ENCODE measurements at places on chromosomes 13 and 19.

DNA sequence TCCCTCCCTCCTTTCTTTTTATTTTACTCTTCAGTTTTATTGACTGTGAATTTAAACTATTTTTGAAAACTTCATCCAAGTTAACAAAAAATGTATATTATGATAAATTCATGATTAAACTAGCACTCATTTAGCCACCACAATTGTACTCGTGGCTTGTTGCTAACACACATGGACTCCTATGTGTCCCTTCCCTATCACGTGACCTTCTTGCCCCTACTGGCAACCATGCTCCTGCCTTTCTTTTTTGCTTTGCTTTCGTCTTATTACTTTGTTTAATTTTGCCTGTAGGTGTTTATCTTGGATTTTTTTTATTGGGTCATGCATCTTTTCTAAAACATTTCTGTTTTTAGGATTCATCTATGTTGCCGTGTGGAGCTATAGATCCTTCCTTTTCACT lies 8.2 kb downstream of the CLC start:
- no peak for DNase-seq

DNA sequence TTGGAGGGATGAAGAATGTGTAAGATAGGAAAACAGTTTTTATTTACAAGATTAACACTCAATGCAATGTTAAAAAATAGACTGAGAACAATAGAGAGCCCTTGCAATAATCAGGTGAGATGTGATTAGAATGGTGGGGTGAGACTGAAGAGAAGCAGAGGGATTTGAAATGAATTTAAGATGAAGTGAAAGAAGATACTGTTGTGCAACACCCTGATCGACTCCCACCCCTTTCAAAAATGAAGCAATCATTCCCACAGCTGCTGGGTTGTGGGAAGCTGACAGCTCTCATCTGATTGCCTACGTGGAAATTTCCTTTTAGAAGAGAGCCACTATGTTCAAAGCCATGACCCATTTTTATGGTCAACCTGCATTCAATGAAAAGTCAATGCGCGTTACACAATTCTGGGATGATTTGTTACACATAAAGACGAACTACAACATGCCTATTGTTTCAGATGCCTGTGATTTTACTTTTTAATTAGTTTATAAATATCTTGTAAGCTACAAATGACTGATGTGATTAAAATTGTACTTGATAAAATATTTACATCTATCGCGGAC lies 1374.8 kb downstream of the PCDH9 start:
- DNase-seq, result no peak

GRCh38 chr13:75440100-75440499 lies 41.9 kb downstream of the TBC1D4 start:
- no peak for DNase-seq

- peak; percentile 84 for DNase-seq
Measured at GRCh38 chr19:44093931-44094765, at the start of gene ZNF224. Gene ZNF224, plus strand, starts transcription at chr19:44094361. Its CDS starts 3,513 bp downstream, at chr19:44097874.

DNA sequence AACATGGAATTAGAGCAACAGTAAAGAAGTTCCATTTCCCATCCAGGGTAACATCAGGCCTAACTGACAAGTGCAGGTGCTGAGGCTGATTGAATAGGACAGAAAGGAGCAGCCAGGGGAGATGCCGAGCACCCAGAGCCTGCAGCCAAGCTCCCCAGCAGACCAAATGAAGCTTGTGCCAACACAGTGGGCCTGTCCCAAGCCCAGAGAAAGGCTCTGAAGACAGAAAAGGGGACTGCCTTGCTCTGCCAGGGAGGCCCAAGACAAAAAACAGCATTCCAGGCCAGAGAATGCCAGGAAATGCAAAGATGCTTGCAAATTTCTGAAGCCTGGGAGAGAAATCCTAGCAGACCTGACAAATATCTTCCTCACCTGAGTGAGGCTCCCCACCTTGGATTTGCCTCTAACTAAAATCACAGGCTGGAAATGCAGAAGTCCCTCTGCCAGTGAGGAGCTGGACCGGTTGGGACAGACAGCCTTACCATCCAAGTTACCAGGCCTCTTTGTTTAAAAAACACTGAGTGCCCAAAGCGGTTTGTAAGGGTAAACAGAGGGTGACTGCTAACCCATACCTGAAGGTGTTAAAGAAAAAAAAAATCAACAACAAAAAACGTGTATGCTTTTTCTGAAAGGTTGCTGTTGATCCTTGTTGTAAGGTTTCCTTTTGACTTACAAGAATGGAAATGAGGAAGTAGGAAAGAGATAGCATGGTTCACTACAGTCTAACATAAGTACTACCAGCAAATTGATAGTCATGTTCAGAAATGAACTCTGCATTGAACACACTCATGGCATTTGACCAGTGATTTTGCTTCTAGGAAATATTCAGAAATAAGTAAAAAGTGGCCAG lies 11.8 kb upstream of the HMGB1 start:
- DNase-seq, result no peak

GRCh38 chr13:96431044-96431581 lies 341.2 kb downstream of the HS6ST3 start:
- no peak for DNase-seq

DNA sequence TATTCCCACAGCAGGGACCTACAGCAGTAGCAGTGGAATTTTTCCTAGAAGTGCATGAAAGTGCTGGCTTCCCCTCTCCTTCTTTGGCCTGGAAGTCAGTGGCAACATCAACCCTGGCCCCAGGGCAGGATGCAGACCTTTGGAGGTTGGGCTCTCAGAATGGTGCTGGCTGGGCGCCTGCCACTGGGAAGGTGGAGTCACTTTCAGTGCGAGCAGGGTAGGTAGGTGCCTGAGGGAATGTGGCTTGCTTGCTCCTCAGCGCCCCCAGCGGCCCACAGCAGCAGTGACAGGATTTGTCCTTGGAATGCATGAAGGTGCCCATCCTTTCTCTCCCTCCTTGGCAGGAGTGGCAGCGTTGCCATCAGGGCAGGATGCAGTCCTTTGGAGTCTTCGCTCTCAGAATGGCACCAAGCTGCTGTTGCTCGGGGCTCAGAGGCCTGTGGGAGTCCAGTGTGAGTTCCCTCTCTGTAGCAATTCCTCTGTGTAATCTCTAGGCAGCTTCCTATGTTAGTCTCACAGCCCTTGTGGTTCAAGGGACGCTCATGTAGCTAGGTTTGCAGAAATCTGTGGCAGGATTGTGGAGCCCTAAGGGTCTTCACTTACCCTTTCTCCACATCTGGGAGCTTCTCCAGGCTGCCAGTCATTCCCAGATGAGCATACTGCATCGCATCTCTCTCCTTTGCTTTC lies 354.4 kb upstream of the DACH1 start:
- no peak for DNase-seq

DNA sequence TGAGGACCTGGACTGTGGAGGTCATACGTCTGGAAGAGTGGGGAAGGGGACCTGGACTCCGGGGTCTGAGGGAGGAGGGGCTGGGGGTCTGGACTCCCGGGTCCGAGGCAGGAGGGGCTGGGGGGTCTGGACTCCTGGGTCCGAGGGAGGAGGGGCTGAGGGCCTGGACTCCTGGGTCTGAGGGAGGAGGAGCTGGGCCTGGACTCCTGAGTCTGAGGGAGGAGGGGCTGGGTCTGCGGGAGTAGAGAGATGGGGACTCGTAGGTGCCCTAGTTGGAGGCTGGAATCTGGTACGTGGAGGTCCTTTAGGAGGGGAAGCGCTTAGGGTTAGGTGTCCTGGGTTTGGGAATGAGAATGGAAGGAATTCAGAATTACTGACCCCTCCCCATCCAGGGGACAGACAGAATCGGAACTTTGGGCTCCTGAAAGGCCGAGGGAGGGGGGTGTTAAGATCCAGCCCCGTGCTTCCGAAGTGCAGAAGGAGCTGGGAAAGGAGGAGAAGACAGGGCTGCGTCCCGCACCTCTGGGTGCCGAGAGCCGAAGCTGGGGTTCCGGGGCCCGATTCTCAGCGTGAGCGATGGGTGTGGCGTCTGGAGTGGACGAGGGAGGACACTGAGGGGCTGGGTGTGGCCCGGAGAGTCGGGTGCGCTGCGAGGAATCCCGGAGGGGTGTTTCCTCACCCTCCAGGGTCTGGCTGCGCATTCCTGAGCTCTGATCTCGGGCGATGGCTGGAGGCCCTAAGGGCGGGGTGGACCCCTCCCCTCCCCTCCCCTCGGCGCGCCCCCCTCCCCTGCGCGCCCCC lies 608 bp downstream of the MYADM start:
- DNase-seq, result peak; percentile 42

GRCh38 chr19:4754248-4754647 lies 30.6 kb upstream of the DPP9 start:
- no peak for DNase-seq

DNA sequence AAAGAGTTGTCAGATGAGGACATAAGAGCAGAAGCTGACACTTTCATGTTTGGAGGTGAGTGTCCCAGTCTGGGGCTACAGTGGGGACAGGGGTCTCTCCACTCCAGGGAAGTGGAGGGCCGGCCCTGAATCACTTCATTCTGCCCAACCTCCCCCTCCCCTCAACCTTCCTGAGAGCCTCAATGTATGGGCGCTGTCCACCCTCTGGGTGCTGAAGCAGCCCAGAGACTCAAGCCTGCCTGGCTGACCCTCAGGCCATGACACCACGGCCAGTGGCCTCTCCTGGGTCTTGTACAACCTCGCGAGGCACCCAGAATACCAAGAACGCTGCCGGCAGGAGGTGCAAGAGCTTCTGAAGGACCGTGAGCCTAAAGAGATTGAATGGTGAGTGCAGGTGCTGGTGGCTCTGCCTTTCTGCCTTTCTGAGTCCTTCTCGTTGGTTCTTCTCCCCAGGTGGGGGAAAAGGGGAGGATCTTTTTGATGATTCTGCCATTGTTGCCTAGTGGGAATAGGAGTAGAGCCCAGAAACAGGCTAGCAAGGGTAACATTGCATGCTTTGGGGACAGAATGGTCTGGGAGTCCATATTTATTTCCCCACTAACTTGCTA lies 8.8 kb downstream of the CYP4F8 start:
- no peak for DNase-seq

DNA sequence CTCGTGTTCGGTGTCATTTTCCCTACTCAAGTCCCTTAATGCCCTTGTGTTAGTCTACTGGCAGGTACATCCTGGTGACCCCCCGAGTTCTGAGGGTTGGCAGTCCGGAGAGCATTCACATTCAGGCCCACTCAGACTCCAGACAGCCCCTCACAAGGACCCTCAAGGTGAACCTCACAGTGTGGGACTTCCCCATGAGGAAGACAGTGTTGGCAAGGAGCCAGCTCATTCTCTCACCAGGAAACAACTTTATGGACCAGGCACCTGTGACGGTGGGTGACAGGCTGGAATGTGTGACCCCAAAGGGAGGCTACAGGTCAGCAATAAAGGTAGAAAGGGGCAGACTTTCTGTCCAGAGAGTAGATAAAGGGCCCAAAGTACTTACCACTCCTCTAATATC lies 24.5 kb downstream of the RDH8 start:
- no peak for DNase-seq

- DNase-seq, result no peak
Measured at GRCh38 chr19:48595833-48596232, 10.7 kb upstream of the SPACA4 start.

GRCh38 chr13:108974686-108975085 lies 345.3 kb downstream of the MYO16 start:
- DNase-seq, result no peak

DNA sequence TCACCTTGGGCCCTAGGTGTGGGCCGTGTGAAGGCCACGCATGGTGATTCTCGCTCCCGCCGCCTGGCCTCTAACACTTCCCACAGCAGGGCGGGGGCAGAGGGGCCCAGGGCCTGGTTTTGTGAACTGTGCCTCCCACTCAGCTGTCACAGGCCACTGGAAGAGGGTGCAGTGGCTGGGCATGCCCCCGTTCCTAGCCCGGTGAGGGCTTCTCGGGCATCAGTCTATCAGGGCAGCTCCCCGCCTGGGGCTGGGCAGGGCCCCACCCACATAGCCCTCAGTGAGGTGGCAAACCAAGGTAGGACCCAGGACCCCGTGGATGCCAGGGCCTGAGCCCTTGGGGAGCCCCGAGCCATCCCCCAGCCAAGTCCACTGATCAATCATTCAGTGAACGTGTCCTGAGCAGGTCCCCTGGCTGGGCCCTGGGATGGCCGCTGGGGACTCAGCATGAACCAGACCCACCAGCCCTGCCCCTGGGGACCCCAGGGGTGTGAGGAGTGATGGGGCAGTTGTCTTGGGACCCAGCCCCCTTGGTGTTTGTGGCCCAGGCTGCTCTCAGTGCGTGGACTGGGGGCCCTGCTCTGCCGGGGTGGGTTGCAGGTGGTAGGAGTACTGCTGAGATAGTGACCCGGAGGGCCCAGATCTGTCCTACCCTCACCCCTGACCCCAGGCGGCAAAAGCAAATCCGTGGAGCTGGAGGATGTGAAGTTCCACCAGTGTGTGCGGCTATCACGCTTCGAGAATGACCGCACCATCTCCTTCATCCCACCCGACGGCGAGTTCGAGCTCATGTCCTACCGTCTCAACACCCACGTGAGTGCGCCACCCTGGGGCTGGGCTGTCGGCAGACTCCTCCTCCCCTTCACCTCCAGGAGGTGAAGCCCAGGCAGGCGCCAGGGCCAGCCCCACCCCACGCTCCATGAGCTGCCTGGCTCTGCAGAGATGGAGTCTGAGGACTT lies 29.4 kb downstream of the AP1M1 start:
- no peak for DNase-seq

DNA sequence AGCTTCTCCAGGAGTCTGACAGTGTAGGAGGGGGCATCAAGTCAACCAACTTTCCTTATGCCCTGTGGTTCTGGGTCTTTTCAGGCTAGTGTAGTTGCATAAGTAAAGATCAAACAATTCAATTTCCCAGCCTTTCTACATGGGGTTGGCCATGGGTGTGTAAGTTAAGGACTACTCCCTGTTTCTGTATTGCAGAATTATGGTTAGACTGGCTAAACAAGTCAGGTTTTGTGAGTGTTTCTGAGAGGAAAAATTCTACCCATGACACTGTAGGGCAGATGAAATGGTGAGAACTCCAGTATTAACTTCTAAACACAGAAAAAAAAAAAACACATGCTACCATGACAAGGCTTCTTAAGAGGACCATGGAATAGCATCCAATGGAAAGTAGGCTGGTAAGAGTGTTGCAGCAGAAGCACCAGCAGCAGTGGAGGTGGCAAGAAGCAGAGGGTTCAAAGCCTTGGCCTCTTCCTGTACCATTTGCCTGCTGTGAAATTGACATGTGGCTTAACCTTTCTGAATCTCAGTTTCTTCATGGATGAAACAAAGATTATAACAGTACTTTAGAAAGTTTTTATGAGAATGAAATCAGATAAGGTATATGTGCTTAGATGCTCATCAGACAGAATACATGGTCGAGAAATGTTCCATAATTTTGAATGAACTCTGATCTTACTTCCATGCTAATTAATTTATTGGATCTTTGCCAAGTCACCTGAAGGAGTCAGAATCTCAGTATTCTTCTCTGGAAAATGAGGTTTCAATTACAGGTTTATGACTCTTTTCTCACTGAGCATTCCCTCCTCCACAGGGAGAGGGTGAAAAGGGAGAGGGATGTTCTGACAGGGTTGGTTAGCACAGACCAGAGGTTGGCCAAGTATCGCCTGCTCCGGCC lies 11.4 kb upstream of the SCEL start:
- DNase-seq, result no peak

GRCh38 chr13:95317039-95317989 lies 16.1 kb upstream of the ABCC4 start:
- DNase-seq, result no peak

- no peak for DNase-seq
Measured at GRCh38 chr13:32309312-32310133, 5.6 kb downstream of the ZAR1L start.

GRCh38 chr19:55431183-55431582 lies 11.9 kb downstream of the SHISA7 start:
- no peak for DNase-seq

All from activated T-cell treated with anti-CD3 and anti-CD28 coated beads, Interleukin-2, amount 50 U/mL, for 72 hours (primary cell).